Naive thymus-derived CD8-positive, alpha-beta T cell (primary cell): ENCODE measurements at places on chromosomes 12 and 14. TPM values are rescaled to one million over a fixed set of nuclear protein-coding genes. Genes with fewer than 3 reads are reported as not detected.
A peak's percentile ranks its signal among the peaks of the same experiment; 100 is the strongest.

DNA sequence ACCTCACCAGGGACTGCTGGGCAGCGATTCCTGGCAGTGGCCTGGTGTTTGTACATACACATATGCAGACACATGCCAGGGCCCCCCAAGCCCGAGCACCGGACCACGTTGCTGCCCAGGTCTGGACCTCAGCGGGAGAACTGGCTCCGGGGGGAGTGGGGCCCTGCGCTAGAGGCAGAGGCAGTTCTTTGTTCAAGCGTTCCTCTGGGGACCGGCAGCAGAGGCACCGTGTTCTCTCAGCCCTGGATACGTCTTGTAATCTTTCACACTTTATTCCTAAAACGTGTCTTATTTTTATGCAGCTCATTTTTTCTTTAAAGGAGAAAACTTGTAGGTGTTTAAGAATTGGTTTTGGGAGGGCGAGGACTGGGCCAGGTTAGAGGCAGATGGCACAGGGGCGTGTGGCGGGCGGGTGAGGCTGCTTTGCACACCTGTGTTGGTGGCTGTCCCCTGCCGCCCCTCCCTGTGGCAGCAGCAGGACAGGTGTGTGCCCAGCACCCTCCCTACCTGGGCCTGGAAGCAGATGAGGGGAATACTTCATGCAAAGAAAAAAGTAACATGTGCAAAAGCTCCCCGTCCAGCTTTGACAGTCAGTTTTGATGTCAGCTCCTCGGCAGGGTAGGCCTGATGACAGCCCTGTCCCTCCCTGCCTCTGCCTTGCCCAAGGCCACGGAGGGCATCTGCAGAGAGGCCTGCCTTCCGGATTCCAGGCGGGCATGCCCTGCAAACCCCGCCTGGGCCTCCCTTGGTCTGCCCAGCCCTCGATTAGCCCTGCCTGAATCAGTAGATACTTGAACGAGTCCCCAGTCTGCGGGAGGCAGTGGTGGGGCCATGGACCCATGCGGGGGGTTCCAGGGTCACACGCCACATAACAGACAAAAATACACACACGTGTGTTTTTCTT is 7.0 kb upstream of the PUS1 start:
- no peak for DNase-seq

LBHD2 gene
- total RNA-seq = not detected

MAP3K9 gene
- total RNA-seq = 7.8 TPM

DNA sequence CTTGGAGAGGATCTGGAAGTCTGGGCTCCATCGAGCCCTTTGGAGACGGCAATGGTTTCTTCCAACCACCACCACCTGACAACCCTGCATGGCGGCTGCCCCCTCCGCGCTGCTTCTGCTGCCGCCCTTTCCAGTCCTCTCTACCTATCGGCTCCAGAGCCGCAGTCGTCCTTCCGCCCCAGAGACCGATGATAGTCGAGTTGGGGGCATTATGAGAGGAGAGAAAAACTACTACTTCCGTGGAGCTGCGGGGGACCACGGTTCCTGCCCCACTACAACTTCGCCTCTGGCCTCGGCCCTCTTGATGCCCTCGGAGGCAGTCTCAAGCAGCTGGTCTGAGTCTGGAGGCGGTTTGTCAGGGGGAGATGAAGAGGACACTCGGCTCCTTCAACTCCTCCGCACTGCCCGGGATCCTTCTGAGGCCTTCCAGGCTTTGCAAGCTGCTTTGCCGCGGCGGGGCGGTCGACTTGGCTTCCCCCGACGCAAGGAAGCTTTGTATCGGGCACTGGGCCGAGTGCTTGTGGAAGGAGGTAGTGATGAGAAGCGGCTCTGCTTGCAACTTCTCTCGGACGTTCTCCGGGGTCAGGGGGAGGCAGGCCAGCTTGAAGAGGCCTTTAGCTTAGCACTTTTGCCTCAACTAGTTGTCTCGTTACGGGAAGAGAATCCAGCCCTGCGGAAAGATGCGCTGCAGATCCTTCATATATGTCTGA is 499 bp downstream of the TOGARAM1 start:
- DNase-seq = no peak

GRCh38 chr14:80954687-80955299 is 628 bp upstream of the TSHR start:
- DNase-seq = peak; percentile 72

DNA sequence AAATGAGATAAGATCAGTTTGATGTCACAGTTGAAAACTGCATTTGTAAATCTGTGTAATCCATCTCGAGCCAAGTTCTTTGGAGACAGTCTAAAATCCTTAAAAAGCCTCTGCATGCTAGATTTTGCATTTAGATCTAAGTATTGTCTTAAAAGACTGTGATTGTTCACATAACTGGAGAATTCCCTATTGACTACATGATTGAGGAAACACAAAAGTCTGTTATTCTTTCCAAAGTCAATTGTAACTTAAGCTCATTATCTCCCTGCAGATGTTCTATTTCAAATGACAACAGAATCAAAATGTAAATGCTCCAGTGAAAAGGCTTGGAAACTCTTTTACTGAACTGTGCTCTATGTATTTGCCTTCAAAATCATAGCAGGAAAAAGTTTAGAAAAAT is 77.8 kb downstream of the MYF5 start:
- DNase-seq = no peak

TCP11L2 gene
- total RNA-seq = 211 TPM

HOXC9 gene
- not detected for total RNA-seq

GRCh38 chr14:24247422-24247821 is 5.0 kb upstream of the TINF2 start:
- no peak for DNase-seq

GARIN6 gene
- total RNA-seq = not detected

DNA sequence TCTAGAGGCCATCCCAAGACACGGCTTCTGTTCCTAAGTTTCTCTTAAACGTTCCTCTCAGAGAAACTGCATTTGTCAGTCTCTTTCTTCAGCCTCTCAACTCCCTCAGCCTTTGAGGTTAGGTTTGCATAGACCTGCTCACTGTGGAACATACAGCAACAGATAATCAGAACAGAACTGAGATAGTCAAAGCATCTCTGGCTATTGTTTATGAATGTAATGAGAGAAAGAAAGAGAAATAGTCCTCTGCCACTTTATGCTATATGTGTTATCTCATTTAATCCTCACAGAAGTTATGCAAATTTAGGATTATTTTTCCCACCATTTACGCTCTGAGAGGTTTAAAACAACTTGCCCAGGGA is 190.6 kb downstream of the PHLDA1 start:
- no peak for DNase-seq

BRF1 gene
- total RNA-seq = 52.4 TPM

DNA sequence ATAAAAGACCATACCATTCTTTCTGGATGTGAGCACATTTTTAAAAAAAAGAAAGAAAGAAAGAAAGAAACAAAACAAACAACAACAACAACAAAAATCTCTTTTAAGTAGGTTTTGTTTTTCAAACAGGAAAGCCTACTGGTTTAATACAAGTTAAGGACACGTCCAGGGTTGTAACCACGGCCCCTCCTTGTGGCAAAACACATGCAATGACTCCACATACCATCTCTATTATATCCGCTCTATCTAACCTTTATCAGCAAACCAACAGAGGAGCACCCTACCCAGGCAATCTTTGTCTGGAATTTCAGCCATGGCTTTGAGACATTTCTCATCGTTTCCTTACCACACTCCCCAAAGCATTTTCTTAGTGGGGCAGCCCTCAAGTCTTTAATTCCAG is 360.5 kb upstream of the TMPO start:
- DNase-seq = no peak

DNA sequence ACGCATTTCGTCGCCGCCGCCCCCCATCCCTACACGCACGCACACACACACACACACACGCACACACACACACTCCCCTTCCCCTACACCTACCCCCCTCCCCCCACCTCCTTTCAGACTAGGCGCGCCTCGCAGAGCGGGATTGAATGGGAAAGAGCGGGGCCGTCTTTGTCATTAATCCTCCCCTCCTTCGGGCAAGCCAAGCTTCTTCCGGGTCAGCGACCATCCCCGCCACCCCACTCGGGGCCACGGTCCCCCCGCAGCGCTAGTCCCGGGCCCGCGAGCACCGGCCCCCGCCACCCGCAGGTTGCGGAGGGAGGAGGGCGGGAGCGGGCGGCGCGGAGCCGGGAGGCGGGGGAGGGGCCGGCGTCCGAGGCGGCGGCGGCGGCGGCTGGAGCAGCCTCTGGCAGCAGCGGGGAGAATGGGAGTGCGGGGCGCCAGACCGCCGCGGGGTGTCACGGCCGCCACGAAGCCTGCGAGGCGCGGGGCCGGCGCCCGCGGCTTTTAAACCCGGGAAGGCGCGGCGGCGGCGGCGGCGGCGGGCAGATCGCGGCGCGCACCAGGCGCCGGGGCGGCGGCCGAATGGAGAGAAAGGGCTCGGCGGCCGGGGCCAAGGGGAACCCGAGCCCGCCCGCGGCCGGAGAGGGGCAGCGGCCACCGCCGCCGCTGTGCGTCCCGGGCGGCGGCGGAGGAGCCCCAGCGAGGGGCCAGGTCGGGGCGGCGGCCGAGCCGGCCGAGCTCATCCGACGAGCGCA is at the start of gene TTC9:
TSS of gene TTC9 (plus strand) at position 369 of the 755 bp plus-strand sequence. CDS start at position 583, 214 bp downstream.
- DNase-seq = no peak

DNA sequence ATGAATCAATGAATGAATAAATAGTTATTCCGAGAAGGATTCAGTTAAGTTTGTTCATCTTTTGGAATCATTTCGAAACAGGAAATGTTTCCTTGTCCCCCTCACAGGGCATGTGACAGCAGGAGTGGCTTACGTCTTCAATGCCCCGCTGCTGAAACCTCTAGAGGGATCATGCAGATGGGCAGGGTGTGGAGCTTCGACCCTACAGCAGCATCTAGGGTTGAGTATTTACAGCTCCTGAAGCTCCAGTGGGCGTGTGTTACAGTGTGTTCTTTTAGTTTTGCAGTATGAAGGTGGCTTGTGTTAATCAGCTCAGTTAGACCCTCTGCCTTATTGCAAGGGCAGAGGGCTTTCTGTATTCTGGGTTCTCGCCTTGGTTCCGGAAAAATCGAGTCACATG is 2.6 kb downstream of the NAV3 start:
- no peak for DNase-seq

GRCh38 chr14:91297081-91297711 is 52.7 kb upstream of the GPR68 start:
- DNase-seq = no peak

CLEC4C gene
- total RNA-seq = not detected

PSME2 gene
- 140 TPM for total RNA-seq

DNA sequence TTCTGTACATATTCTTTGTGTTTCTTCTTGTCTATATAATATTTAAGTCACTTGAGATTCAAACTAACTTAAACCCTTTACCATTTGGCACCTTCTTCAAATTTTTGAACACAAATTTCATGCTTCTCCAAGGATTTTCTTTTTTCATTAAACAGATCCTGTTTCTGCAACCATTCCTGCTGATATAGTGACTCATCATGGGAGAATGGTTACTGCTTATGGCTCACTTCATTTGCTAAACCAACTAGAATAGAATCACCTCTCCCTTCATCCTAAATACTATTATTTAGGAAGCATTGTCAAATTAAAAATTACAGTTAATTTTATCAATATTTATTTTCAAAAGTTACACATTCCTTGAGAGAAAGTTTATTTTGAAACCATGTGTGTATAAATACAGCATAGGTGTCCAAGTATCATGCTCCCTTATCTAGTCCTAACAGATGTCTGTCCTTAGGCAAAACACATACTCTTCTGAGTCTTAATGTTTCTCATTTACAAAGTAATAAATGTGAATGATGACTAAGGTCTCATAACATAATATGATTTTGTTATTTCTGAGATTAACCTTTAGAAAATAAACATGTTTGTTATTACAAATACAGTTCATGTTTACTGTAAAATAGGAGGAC is 40.7 kb downstream of the PLCZ1 start:
- no peak for DNase-seq

GRCh38 chr12:92419201-92419600 is 273.6 kb upstream of the BTG1 start:
- DNase-seq = no peak

- no peak for DNase-seq
These were observed 24.8 kb upstream of the PCED1B start for GRCh38 chr12:47054659-47055058.

TMEM19 gene
- total RNA-seq = 30.5 TPM

HSPB8 gene
- total RNA-seq = not detected

DNA sequence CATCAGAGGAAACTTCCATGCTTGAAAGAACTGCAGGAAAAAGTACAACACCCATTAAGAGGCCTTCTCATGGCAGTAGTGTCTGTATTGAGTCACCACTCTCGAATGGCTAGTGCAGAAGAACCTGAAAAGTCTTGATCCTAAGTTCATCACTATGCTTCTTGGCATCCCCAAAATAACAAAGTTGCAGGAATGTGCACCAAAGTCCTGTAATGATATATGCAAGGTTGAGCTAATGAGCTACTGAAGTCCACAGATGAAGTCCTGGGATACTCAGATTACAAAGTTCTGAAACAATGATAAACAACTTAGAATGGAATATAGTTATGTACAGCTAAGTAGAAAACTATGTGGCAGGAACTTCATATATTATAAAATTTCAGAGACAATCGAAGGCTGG is 545.4 kb downstream of the FOXG1 start:
- DNase-seq = no peak
